LoVo (cell line): ENCODE measurements at places on chromosomes 11 and 22.

DNA sequence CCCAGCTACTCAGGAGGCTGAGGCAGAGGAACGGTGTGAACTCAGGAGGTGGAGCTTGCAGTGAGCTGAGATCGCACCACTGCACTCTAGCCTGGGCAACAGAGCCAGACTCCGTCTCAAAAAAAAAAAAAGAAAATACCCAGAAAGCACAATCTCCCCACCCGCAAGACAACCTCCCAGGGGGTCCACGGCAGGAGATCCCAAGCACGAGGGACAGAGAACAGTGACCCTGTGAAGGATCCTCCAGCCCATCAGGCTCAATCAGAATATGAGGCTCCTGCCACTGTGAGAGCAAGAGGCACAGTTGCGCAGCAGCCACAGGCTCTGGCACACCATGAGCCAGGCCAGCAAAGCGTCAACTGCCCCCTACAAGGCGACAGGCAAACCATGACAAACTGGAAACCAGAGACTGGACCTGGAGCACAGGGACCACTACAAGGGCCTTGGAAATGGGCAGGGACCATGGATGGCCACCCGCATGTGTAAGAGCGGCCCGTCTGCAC, 164.8 kb upstream of the GRK3 start:
- DNase-seq: no peak

DNA sequence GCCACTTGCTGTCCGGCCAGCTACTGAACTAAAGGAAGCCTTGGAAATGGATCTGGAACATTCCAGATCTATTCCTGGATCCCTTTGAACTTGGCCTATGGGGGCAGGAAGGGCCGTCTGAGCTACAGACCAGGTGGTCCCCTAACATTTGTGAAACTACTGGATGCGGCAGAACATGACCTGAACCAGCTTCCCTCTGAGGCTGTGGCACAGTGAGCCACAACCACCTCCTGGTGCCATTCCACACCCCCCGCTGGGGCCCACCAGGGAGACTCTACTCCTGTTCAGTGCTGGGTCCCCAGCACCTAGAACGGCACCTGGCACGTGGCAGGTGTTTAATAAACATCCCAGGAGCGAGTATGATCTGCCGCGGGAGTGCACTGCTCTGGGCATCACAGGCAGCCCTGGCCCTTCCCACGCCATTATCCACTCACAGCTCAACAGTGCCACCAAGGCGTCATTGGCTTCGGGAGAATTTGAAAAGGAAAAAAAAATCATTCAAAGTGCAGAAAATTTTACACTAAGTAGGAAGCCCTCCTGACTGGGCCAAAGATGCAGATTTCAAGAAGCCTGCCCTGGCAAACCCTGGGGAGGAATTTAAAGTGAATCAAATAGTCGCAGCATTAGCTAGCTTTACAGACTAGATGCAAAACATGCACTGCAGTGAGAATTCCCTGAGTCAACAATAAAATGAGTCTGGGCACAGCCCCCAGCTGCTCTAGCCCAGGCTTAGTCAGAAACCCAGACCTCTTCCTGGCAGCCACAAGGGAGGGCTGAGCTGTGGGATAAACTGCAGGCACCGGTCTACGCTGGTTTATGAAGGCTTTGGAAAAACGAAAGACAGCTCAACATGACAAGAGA, 14.3 kb upstream of the EFCAB6 start:
- DNase-seq: no peak

- no peak for DNase-seq
Observed at GRCh38 chr22:30222321-30222720, 24.2 kb downstream of the LIF start.

DNA sequence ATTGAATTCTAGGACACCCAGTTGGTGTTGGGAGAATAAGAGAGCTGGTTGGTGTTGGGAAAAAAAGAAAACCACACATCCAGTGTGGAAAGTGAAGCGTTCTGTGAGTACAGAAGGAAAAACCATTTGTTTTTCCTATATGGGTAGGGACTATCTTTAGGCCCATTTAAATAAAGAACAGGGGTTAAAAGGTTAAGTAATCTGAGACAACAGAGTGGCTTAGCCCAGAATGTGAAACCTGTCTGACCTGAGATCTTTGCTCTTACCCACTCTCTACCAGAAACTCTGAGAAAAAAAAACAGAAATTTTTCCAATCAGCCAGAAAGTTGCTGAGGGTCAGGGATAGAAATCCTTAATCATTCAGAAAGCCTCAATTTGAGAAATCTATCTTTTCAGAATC, 59.8 kb upstream of the LRRC55 start:
- no peak for DNase-seq

- DNase-seq: no peak
Observed at GRCh38 chr11:1763336-1763795, 361 bp downstream of the CTSD start.

GRCh38 chr11:33065445-33066178, 26.2 kb downstream of the TCP11L1 start:
- DNase-seq: peak; percentile 64

DNA sequence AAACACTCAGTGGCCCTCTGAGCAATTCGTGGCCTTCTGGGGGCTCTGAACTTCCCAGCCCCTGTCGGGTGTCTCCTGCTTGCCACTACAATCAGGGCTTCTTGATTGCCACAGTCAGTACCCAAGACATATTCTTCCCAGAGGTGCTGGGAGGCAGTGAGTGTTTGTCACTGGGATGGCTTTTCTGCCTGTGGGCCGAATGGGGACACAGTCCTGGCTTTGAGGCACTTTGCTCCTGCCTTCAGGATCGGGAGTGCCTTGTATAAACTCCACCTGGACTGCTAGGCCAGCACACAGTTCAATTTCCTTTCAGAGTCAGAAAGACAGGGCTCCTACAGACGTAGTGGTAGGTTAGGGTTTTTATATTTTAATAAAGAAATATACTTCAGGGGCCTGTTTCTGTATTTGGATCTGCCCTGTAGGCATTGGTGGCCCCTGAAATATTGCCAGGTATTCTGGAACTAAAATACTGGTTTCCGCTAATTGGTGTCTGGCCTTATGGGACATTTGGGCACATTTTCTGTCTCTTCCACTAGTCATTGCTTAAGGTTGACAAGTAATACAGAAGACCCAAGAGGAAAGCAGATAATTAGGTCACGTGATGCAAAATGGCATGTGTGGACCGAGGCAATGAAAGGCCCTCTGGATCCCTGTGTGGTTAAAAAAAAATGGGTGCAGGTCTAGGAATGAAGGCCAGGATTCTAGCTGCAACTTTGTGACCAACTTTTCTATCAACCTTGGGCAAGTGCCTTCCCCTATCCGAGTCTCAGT, 98.4 kb upstream of the NARS2 start:
- no peak for DNase-seq

DNA sequence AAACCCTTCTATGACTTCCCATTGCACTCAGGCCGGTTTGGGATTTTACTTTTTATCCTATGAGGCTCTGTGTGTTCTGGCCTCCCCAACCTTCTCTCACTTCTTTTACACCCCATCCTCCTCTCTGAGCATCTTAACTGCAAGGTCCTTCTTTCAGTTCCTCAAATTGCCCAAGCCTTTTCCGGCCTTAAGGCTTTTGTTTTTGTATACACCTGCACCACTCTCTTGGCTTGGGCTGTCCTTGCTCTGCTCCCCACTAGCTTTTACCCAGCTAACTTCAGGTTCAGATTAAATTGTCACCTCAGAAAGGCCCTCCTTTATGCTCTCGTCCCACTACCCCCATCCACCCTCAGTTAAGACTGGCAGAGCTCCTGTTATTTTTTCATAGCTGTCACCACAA, 55.5 kb downstream of the FAM83F start:
- DNase-seq: no peak

GRCh38 chr22:49360746-49361145, 466.9 kb downstream of the BRD1 start:
- no peak for DNase-seq

GRCh38 chr22:37371491-37371890, 55.8 kb downstream of the ELFN2 start:
- no peak for DNase-seq

GRCh38 chr22:26546282-26546681, 34.0 kb upstream of the TFIP11 start:
- DNase-seq: no peak

GRCh38 chr11:36394926-36395325, 98.8 kb downstream of the PRR5L start:
- no peak for DNase-seq

- no peak for DNase-seq
Observed at GRCh38 chr11:35682230-35683173, 19.9 kb downstream of the TRIM44 start.

DNA sequence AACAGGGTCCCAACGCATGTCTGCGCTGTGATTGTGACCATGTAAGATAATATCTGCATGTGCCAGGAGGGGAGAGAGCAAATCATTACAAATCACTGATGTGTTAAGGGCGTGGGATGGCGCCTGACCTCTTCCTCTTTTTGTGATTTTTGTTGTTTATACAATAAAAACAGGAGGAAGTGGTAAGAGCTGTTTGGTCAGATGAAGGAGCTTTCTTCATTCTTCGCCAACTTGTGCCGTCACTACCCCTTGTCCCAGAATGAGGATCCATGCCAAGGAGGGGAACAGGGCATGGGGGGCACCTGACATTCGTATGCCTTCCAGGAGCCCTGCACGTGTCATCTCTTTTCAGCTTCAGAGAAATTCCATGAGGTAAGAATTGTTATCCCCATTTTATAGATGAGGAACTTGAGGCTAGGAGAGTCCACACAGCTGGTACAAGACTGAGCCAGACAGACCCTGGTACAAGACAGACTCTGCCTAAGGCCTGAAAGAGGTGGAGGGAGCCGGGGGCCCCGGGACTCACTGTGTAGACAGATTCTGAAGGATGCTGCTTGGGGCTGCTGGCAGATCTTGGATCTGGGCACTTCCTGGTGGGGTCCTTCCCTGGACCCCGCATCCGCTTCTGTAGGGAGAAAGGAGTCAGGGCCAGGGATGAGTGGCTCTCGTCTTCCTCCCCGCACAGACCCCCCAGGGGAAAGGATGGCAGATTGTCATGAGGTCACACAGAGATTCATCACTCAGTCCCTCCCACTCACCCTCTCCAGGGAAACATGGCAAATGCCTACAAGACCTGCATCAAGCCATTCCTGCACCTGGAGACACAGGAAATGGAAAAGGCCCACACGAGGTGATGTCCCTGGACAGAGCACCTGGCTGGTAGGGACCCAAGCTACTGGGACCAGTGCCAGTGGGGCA, 34.6 kb downstream of the NFAM1 start:
- DNase-seq: no peak

DNA sequence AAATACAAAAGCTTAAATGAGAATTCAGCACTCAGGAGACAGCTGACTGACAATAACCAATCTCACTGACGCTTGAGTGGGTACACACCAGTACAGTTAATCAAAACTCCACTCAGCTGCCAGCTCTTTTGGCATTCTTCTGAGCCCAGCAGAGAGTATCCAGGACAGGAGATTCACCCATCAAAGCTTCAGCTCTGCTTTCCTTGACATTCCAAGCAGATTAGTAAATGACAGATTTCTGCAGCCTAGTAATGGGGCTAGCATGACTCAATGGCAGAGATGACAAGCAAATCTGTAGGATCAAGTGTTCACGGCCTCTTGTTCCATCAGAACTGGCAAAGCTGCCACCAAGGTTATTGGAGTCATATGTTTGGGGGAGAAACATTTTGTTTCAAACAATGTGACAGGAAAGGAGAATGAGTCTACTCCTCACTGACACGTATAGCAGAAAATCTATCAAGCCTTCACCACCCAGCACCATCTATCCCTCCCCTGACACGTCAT, 420.0 kb downstream of the DYNC2H1 start:
- peak; percentile 18 for DNase-seq
